Glutamatergic neuron (in vitro differentiated cells): ENCODE measurements at places on chromosomes 4 and X. TPM values are rescaled to one million over a fixed set of nuclear protein-coding genes. Genes with fewer than 3 reads are reported as not detected.

GRCh38 chr4:157713342-157713741 is 459.5 kb downstream of the GASK1B start:
- DNase-seq, result peak; percentile 28

- DNase-seq, result no peak
Measured at GRCh38 chrX:56794404-56795230, 65.6 kb downstream of the NBDY start.

DNA sequence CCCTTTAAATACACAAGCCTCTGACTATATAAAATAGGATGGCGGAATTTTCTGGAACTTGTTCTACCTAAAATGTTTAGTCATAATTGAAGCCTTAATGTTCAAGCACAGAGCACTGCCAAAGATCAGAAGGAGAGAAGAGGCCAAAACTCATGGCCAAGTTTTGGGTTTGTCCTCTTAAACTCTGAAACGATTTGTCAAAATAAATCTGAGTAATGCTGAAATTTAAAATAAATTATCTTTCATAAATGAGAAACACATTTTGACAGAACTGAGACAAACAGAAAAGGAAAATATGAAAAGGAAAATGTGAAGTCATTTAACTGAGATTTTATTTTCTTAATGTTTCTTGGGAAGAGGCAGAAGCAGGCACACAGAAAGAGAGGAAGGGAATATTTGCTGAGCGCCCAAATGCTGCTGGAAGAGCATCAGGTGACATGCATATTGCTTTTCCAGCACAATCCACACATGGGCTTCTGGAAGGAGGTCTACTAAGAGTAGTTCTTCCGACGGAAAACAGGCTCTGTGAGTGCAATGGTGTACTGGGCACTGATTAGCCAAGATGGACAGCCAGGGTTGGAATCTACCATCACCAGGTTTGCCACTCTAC is 47.4 kb upstream of the ZNF518B start:
- DNase-seq, result no peak

Gene RHOXF2B
- total RNA-seq, result not detected

- no peak for DNase-seq
Measured at GRCh38 chr4:161573836-161574235, 590.0 kb downstream of the FSTL5 start.
